ENCODE measurements at places on chromosomes 12 and 14. TPM values are rescaled to one million over a fixed set of nuclear protein-coding genes. Genes with fewer than 3 reads are reported as not detected.

The CEBPE gene
- 0.24 TPM for total RNA-seq

The FAM186B gene
- total RNA-seq: 54.9 TPM

The PLEKHD1 gene
- 0.87 TPM for total RNA-seq

The AHSA1 gene
- total RNA-seq: 379 TPM

The CINP gene
- 55.1 TPM for total RNA-seq

The FLRT2 gene
- 134 TPM for total RNA-seq

The ACSM4 gene
- total RNA-seq: 2.5 TPM

The PIWIL1 gene
- 71.7 TPM for total RNA-seq

The PPTC7 gene
- total RNA-seq: 29.0 TPM

The EGLN3 gene
- 3.0 TPM for total RNA-seq

The MIP gene
- total RNA-seq: 1.2 TPM

The DDN gene
- total RNA-seq: 0.55 TPM

The POTEM gene
- 67.0 TPM for total RNA-seq

Measured in testis (tissue), 5 donors.